ENCODE measurements at places on chromosomes 7 and 10.

DNA sequence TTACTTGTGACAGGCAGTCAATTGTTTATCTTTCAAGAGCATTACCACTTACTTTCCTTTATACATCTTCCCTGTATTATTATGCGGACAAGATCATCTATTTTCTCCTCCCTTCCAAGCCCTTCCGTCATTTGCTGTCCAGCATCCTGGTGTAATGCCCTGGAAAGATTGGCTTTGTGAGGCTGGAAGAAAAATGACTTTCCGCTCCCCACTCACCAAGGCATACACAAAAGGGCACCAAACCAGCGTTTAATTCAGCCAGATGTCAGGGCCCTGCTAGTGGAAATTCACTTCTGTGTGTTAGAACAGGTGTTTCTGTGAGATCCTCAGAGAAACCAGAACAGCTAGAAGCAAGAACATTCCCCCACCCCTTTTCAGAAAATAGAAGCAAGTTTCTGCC lies 128.1 kb upstream of the NANOS1 start:
- DNase-seq: no peak

GRCh38 chr10:12543589-12543988 lies 194.2 kb downstream of the CAMK1D start:
- no peak for DNase-seq

- peak; percentile 38 for DNase-seq
Measured at GRCh38 chr10:77925795-77926565, 575 bp downstream of the DLG5 start.

GRCh38 chr7:132441935-132442334 lies 134.3 kb downstream of the PLXNA4 start:
- DNase-seq: no peak

DNA sequence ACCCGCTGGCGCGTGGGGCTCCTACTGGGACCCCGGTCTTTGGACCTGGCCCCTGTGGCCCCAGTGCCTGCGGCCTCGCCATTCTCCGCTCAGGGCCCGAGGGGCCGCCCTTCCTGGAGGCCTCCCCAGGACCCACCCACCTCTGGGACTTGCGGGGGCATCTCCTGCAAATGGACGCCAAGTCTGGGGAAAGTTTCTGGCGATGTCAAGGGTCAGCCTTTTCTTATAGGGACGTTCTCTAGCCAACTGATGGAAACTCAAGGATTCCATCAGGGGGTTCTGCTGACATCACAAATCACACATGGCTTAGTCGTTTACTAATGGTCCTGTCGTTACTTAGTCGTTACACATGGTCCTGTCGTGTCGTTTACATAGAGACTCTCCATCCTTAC lies 57.7 kb upstream of the RHOBTB1 start:
- DNase-seq: no peak

- no peak for DNase-seq
Measured at GRCh38 chr7:20624666-20625385, 9.4 kb downstream of the ABCB5 start.

- DNase-seq: no peak
Measured at GRCh38 chr10:13700473-13701144, 113.8 kb downstream of the PRPF18 start.

- no peak for DNase-seq
Measured at GRCh38 chr10:71052076-71052660, 160.2 kb upstream of the UNC5B start.

DNA sequence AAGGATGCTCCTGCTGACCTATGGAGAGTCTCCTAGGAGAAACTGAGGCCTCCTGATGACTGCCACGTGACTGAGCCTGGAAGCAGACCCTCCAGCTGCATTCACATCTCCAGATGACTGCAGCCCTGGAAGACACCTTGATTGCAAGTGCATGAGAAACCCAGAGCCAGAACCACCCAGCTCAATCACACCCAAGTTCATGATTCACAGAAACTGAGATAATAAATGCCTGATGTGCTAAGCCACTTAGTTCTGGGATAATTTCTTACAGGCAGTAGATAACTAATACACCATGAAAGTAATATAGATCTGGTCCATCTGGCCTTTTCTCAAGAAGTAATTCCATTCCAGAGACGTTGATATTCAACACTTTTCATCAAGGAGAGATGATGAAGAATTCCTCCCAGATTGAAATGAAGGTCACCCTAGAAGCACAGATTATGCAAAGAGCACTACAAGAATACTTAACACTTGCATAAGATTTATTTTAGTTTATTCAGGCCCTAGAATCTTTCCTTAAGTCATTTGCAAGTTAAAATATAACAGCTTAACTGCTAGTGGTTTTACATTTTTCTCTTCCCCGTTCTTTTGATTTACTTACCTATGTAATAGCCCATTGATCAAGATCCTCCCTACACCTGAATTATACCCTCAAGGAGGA lies 208.2 kb upstream of the INHBA start:
- DNase-seq: no peak

- DNase-seq: no peak
Measured at GRCh38 chr7:88346357-88346756, 39.7 kb upstream of the STEAP4 start.

GRCh38 chr7:130141161-130141883 lies 63.9 kb downstream of the TMEM209 start:
- peak; percentile 92 for DNase-seq

DNA sequence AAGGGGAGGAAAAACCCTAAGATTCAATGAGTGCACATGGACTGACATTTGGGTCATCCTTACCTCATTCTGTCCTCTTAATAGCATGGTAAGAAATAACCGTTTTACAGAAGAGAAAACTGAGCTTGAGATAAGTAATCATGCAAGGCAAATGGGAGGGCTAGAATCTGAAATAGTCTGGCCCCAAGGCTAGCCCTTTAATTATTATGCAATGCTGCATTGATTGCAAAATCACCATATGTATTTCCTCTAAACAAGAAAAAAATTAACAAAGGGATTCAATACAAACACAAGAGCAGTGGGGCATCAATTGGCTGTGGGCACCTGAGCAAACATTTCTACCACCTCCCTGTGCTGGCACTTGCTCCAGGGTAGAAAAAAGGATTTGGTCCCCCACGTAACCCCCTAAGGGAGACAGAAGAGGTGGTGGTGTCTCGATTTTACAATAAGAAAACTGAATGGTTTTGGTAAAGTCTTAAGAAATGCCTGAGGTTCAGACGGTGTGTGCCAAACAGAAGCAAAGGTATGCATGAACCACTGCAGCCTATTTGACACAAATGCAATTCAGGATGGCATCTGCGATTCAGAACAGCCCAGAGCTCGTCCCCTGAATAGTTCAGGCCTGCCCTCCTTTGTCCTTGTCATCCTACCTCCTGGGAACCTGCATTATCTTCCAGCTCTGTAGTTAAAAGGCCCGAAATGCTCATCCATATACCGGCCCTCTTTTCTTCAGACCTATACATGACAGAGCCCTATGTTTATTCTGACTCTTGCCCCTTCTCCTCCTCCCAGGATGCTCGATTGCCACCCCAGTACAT lies 23.6 kb downstream of the PIP4K2A start:
- DNase-seq: no peak

DNA sequence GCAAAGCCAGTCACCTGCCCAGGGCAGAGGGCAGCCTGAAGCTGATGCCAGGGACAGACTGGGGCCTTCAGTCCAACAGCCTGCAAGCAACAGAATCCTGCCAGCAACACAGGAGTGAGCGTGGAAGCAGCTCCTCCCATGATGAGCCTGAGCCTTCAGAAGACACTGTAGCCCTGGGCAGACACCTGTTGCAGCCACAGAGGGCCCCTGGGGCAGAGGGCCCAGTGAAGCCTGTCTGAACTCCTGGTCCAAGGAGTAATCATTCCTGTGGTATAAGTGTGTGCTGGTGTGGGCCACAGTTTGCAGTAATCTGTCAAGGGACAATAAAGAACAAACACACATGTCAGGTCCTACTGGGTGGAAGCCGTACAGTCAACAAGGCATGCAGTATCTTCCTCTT lies 2.9 kb upstream of the PFKP start:
- DNase-seq: no peak

DNA sequence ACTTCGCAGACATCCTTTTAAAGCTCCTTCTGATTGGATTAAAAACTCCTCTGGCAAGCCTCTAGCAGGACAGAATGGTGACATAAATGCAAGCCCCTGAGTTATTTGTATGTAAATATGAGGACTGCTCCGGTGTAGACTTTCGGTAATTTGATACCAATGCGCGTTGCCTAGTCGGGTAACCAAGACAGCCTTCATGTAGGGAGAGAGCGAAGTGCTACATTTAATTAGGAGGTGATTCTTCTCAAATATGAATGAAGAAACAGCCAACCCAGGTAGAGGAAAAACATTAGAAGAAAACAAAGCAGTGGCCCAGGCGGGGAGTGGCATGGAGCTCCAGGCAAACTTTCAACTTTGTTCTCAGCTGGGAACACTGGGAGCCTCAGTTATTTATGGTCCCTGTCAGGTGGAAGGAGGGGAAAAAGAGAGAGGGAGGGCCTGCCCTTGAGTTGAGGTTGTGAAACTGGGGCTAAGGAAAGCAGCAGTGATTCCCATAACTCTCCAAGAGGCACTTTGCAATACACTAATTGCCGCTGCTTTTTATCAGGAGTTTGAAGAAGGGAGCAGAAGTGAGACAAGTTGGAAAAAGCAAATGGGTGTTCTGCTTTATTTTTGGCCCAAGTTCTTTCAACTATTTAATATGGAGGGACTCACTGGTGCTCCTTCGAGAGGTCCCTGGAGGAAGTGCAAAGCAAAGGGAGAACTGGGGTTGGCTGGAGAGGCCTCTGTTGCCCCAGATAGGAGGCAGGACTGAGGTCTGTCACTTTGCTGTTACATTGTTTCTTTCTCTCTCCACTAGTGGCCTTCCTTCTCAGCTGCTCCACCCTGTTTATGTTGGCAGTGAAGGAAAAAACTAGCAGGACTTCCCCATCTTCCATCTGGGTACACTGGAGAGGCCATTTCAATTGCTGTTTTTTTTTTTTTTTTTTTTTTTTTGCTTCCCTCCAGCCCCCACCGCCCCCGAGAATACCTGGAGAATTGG lies 234.6 kb upstream of the CCDC6 start:
- peak; percentile 35 for DNase-seq

- DNase-seq: no peak
Measured at GRCh38 chr7:157574120-157574825, 237.5 kb downstream of the DNAJB6 start.

DNA sequence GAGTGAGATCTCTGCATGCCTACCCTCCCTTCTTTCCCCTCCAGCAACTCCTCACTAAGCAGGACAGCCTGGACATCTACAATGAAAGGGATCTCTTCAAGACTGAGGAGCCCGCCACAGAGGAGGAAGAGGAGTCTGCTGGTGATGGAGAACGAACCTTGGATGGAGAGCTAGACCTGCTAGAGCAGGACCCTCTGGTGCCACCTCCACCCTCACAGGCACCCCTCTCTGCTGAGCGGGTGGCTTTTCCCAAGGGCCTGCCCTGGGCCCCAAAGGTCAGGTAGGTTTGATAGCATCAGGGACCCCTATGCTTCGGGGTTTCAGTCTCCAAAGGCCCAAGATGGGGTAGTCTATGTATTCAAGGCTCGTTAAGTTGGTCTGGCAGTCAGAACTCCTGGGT lies 23.9 kb downstream of the STRIP2 start:
- DNase-seq: no peak

GRCh38 chr7:128361411-128362379 lies at the start of gene PRRT4:
Gene PRRT4, minus strand, starts transcription at chr7:128361690.
- DNase-seq: no peak

- DNase-seq: no peak
Measured at GRCh38 chr10:19840776-19841175, 24.5 kb downstream of the PLXDC2 start.

DNA sequence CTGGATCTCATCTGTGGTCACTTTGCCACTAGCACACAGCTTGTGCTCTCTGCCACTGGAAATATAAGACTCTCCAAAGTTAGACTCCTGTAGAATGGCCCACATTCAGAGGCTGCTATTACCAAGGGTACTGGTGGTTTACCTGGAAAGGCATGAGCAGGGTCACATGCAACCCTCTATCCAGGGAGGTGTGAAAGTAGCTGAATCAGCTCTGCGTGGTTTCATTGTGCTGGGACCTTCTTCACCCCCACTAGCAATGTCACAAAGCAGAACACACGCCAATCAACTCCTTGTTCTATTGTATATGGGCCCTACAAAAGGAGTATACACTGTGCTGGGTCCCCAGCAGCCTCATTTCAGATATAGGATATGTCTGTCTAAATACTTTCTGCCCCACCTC lies 353.6 kb upstream of the AUTS2 start:
- DNase-seq: no peak

- DNase-seq: no peak
Measured at GRCh38 chr10:30359373-30360206, 10.5 kb upstream of the MTPAP start.

- DNase-seq: no peak
Measured at GRCh38 chr10:20984662-20985061, 87.6 kb upstream of the NEBL start.

GRCh38 chr7:155986497-155987160 lies 174.4 kb upstream of the SHH start:
- DNase-seq: no peak

- DNase-seq: no peak
Measured at GRCh38 chr7:80935991-80936780, 17.3 kb upstream of the SEMA3C start.

- DNase-seq: no peak
Measured at GRCh38 chr7:94237417-94237816, 157.3 kb upstream of the COL1A2 start.

DNA sequence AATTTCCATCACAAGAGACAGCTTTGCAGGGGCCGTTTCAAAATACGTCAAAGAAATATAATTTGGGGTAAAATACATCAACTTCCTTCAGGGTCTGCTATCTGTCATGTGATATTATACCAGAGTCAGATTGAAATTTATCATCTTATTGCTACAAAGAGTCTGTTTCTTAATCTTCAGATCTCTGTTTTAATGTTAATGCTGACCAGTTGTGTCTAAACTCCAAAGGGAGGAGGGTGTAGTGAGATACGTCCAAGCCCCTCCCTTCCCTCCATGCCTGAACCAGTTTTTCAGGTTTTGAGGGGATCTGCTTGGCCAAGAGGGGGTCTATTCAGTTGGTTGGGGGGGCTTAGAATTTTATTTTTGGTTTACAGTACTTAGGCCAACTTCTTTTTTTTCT lies 891.6 kb downstream of the GRM8 start:
- no peak for DNase-seq

DNA sequence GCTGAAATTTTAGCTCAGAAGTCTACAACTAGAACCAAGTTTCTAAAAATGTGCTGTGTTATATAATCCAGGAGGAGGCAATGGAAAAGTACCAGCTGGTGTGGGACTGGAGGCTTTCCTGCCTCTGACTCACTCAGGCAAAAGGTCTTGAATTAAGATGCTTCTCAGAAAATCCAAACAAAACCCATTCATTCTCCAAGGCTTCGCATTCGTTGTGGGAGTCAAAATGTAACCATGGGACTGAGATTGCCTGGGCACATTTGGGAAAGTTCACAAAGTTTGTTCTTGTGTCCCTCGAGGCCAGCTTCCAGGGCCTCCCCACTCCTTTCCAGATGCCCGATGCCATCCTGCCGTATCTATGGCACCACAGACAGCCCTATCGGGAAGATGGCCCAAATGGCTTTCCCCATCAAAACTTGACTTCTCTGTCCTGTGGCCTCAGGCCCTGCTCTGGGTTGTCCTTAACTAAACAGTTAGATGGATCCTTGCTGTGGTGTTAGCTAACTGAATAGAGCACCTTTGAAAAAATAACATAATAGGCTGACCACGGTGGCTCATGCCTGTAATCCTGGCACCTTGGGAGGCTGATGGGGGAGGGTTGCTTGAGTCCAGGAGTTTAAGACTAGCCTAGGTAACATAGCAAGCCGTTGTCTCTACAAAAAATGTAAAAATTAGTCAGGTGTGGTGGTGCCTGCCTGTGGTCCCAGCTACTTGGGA lies 180.5 kb downstream of the PFKFB3 start:
- no peak for DNase-seq

GRCh38 chr10:123746061-123746460 lies 79.9 kb downstream of the GPR26 start:
- DNase-seq: no peak
